ENCODE measurements at places on chromosomes 12 and 14.

GRCh38 chr14:101784631-101785030 is 23.1 kb downstream of the PPP2R5C start:
- H3K27me3 ChIP-seq: no peaks in the 10 kb centered on the region
- H3K4me1 ChIP-seq: no peaks in the 10 kb centered on the region
- no peak overlapping the region for H3K27ac ChIP-seq
- H3K36me3 ChIP-seq: no peaks in the 10 kb centered on the region
- DNase-seq: no peak

DNA sequence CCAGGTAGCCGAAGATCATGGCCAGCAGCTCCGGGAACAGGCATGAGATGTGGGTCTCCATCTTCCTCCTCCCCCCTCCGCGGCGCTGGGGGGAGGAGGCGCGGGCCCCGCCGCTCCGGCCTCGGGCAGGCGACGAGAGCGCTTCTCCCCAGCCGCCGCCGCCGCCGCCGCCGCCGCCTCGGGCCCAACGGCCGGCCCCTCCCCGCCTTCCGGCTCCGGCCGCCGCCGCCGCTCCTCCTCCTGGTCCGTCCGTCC is 448 bp downstream of the FBXL14 start:
- peak overlapping the region; percentile 81 for H3K27ac ChIP-seq
- H3K4me1 ChIP-seq: peaks cover 30% of the 10 kb centered on the region
- H3K27me3 ChIP-seq: no peaks in the 10 kb centered on the region
- peak; percentile 76 for DNase-seq
- no peaks in the 10 kb centered on the region for H3K36me3 ChIP-seq

DNA sequence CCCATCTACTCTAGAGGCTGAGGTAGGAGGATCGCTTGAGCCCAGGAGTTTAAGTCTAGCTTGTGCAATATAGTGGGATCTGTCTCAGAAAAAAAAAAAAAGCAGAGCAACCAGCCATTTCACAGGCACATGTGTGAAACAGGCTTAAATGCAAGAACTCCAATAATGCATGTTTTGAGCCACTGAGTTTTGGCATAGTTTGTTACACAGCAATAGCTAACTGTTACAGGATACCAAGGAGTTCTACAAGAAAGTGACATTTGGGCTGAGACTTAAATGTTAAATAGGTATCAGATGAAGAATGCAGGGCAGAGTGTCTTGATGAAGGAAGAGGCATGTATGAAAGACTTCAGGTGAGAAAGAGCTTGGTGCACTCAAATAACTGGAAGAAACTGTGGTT is 240.0 kb upstream of the FOXN3 start:
- no peaks in the 10 kb centered on the region for H3K36me3 ChIP-seq
- no peaks in the 10 kb centered on the region for H3K4me1 ChIP-seq
- H3K27ac ChIP-seq: no peak overlapping the region
- no peak for DNase-seq

DNA sequence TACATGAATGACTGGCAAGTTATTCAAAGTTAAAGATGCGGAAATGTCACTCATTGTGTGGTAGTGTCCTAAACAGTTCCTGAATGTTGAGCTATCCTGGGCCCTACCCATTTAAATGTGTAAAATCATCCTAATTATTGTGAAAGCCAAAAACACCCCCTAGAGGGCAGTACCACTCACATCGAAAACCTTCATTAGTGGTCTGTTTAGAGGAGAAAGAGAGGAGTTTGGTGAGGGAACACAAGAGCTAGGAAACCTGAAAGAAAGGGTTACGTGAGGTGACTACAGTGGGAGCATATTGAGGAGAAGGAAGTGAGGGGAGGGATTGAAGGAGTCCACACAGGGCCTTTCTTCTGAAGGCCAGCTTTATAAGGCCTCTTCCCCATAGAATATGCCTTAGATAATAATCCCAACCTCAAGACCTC is 2.5 kb upstream of the TEP1 start:
- H3K27ac ChIP-seq: no peak overlapping the region
- H3K27me3 ChIP-seq: no peaks in the 10 kb centered on the region
- peak; percentile 55 for DNase-seq

DNA sequence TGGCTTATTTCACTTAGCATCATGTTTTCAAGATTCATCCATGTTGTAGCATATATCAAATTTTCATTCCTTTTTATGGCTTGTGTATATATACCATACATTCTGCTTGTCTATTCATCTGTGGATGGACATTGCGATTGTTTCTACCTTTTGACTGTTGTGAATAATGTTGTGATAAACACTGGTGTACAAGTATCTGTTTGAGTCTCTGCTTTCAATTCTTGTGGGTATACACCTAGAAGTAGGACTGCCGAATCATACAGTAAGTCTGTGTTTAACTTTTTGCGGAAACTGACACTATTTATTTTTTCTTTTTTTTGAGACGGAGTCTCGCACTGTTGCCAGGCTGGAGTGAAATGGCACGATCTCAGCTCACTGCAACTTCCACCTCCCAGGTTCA is 19.6 kb upstream of the RPS6KA5 start:
- no peaks in the 10 kb centered on the region for H3K36me3 ChIP-seq
- H3K27ac ChIP-seq: no peak overlapping the region
- DNase-seq: no peak
- H3K4me3 ChIP-seq: no peak overlapping the region
- H3K27me3 ChIP-seq: no peaks in the 10 kb centered on the region

GRCh38 chr12:123150275-123150743 is 581 bp downstream of the PITPNM2 start:
- no peak overlapping the region for H3K27ac ChIP-seq
- no peaks in the 10 kb centered on the region for H3K4me1 ChIP-seq
- H3K27me3 ChIP-seq: no peaks in the 10 kb centered on the region
- DNase-seq: no peak
- H3K36me3 ChIP-seq: no peaks in the 10 kb centered on the region

GRCh38 chr14:45125754-45126153 is 8.5 kb downstream of the FKBP3 start:
- no peak overlapping the region for H3K4me3 ChIP-seq
- no peaks in the 10 kb centered on the region for H3K27me3 ChIP-seq
- H3K4me1 ChIP-seq: no peaks in the 10 kb centered on the region
- DNase-seq: no peak
- H3K36me3 ChIP-seq: no peaks in the 10 kb centered on the region
- H3K27ac ChIP-seq: no peak overlapping the region

- H3K27ac ChIP-seq: no peak overlapping the region
- DNase-seq: no peak
- no peaks in the 10 kb centered on the region for H3K27me3 ChIP-seq
- H3K36me3 ChIP-seq: no peaks in the 10 kb centered on the region
Measured at GRCh38 chr12:125983784-125984500, 918.7 kb downstream of the AACS start.

DNA sequence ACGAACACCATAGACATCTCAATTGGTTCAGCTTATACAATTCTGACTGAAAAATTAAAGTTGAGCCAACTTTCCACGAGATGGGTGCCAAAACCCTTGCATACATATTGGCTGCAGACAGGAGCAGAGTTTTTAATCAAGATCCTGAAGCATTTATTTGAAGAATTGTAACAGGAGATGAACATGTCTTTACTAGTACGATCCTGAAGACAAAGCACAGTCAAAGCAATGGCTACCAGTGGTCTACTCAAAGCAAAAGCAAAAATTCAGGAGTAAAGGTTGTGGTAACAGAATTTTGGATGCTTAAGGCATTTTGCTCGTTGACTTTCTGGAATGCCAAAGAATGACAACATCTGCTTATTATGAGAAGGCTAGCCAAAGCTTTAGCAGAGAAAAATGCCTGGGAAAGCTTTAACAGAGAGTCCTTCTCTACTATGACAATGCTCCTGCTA is 20.7 kb downstream of the ZDHHC17 start:
- no peaks in the 10 kb centered on the region for H3K36me3 ChIP-seq
- DNase-seq: no peak
- no peaks in the 10 kb centered on the region for H3K27me3 ChIP-seq
- no peak overlapping the region for H3K4me3 ChIP-seq
- H3K4me1 ChIP-seq: no peaks in the 10 kb centered on the region

GRCh38 chr14:41355866-41356265 is 250.8 kb upstream of the LRFN5 start:
- DNase-seq: no peak
- H3K4me3 ChIP-seq: no peak overlapping the region

DNA sequence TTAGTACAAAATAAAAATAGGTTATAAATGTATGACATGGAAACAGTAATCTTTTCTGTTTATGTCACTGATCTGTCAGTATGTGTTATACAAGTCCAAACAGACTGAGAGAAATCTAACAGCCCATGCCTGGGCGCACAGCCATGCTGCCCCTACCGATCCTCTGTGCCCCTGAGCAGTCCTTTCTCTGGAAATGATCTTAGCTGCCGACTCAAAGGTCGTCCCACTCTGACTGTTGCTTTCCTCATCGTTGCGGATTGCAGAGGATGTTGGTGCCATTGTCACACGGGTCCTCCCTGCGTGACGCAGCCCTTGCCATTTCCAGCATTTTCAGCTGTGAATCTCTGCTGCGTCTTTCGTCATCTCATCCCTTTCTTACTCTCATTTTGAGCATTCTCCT is 82.9 kb upstream of the DYNC1H1 start:
- no peaks in the 10 kb centered on the region for H3K36me3 ChIP-seq
- DNase-seq: no peak
- no peaks in the 10 kb centered on the region for H3K27me3 ChIP-seq

DNA sequence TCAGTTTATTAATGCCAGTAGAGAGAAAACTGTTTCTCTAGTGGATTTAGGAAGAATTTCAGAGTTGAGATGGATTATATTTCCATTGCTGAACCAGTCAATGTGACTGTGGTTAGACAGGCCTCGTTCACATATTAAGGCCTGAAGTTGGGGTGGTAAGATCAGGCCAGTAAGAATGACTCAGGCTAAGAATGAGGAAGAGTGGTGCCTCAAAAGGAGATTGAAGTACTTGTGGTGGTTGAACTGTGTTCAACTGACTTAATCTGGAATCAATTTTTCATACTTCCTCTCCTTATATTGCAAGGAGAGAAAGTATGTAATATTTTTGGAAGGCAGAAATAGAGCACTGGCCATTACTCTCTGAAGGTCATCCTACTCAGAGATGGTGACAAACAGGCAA is 37.8 kb upstream of the ATF7IP start:
- H3K4me1 ChIP-seq: no peaks in the 10 kb centered on the region
- DNase-seq: no peak
- H3K36me3 ChIP-seq: no peaks in the 10 kb centered on the region
- no peak overlapping the region for H3K4me3 ChIP-seq
- no peak overlapping the region for H3K27ac ChIP-seq

DNA sequence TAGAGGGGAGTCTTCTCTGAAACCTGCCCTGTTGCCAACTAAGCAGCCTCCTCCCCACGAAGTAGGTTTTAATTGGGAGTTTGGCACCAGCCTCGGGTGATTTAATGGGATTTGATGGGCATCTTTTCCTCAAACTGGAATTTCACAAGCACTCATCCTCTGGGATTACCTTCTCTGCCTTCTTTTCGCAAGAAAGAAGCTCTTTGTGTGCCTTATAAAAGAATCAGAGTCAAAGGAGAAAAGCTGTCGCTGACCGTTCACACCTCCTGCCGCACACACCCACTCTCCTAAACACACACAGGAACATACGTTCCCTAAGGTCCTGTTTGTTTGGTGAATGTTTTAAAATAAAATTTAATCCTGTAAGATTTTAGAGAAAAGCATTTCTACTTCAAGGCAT is 84.0 kb downstream of the PRMT8 start:
- H3K27me3 ChIP-seq: no peaks in the 10 kb centered on the region
- no peak overlapping the region for H3K4me3 ChIP-seq
- DNase-seq: no peak
- no peaks in the 10 kb centered on the region for H3K4me1 ChIP-seq
- no peaks in the 10 kb centered on the region for H3K36me3 ChIP-seq
- H3K27ac ChIP-seq: no peak overlapping the region

GRCh38 chr12:29155079-29155478 is 6.0 kb downstream of the FAR2 start:
- peaks cover 46% of the 10 kb centered on the region for H3K4me1 ChIP-seq
- H3K36me3 ChIP-seq: no peaks in the 10 kb centered on the region
- no peaks in the 10 kb centered on the region for H3K27me3 ChIP-seq
- H3K27ac ChIP-seq: peak overlapping the region; percentile 53

- no peak within 1 kb of the TSS for H3K4me3 ChIP-seq
- H3K4me1 ChIP-seq: no peaks in the 10 kb centered on the region
- no peak for DNase-seq
- H3K27me3 ChIP-seq: no peaks in the 10 kb centered on the region
- H3K27ac ChIP-seq: no peak within 1 kb of the TSS
Measured at GRCh38 chr14:80211153-80212022, at the start of gene DIO2. Gene DIO2 (minus strand): TSS chr14:80211504. CDS start chr14:80211472, 32 bp downstream.

DNA sequence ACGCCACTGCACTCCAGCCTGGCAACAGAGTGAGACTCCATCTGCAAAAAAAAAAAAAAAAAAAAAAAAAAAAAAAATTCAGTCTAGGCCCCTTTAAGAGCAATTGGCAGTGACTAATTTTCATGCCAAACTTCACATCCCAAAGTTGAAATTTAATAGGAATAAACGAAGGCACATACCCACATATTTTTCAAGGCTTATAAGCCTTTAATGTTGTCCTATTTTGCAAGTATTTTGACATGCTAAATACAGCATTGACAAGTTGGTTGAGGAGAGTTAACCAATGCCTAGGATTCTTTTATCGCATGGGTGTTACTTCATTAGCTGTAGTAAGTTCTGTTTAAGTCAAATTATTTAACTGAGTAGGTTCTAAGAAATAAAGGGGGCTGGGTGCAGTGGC is 23.5 kb upstream of the HIP1R start:
- no peaks in the 10 kb centered on the region for H3K36me3 ChIP-seq
- H3K4me3 ChIP-seq: no peak overlapping the region
- no peak for DNase-seq
- peaks cover 9% of the 10 kb centered on the region for H3K4me1 ChIP-seq
- no peak overlapping the region for H3K27ac ChIP-seq
- H3K27me3 ChIP-seq: no peaks in the 10 kb centered on the region

- no peak overlapping the region for H3K4me3 ChIP-seq
- H3K27me3 ChIP-seq: peaks cover 60% of the 10 kb centered on the region
- H3K27ac ChIP-seq: no peak overlapping the region
- DNase-seq: no peak
- H3K36me3 ChIP-seq: no peaks in the 10 kb centered on the region
- H3K4me1 ChIP-seq: no peaks in the 10 kb centered on the region
Measured at GRCh38 chr12:218728-219590, 5.0 kb upstream of the SLC6A12 start.

- H3K36me3 ChIP-seq: no peaks in the 10 kb centered on the region
- no peaks in the 10 kb centered on the region for H3K4me1 ChIP-seq
- no peak overlapping the region for H3K27ac ChIP-seq
- H3K4me3 ChIP-seq: no peak overlapping the region
- no peak for DNase-seq
Measured at GRCh38 chr12:86698641-86698980, 442.4 kb upstream of the MGAT4C start.

DNA sequence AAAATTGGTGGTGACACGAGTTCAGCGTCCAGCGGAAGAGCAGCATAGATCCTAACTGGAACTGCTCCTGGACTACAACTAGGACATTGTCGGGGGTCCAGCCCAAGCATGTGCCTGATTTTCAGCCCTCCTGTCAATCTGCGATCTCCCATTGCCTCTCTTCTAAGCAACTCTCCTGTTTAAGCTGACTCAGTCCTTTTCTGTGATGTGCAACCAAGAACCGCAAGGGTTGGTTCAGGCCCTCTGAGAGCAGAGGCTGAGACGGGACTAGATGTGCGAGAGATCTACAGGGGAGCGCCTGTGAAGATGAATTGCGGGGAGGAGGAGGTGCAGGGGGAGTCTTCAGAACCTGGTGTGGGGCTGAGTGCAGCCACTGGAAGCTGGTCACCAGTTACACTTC is 3.7 kb upstream of the PAPLN start:
- H3K4me1 ChIP-seq: no peaks in the 10 kb centered on the region
- H3K4me3 ChIP-seq: no peak overlapping the region
- peaks cover 4% of the 10 kb centered on the region for H3K27me3 ChIP-seq
- H3K36me3 ChIP-seq: no peaks in the 10 kb centered on the region

GRCh38 chr14:39423793-39424192 is 8.4 kb downstream of the FBXO33 start:
- no peak for DNase-seq
- no peak overlapping the region for H3K27ac ChIP-seq
- H3K27me3 ChIP-seq: no peaks in the 10 kb centered on the region
- no peaks in the 10 kb centered on the region for H3K4me1 ChIP-seq
- no peak overlapping the region for H3K4me3 ChIP-seq
- no peaks in the 10 kb centered on the region for H3K36me3 ChIP-seq
